ENCODE measurements at places on chromosomes 4 and X. TPM values are rescaled to one million over a fixed set of nuclear protein-coding genes. Genes with fewer than 3 reads are reported as not detected.

DNA sequence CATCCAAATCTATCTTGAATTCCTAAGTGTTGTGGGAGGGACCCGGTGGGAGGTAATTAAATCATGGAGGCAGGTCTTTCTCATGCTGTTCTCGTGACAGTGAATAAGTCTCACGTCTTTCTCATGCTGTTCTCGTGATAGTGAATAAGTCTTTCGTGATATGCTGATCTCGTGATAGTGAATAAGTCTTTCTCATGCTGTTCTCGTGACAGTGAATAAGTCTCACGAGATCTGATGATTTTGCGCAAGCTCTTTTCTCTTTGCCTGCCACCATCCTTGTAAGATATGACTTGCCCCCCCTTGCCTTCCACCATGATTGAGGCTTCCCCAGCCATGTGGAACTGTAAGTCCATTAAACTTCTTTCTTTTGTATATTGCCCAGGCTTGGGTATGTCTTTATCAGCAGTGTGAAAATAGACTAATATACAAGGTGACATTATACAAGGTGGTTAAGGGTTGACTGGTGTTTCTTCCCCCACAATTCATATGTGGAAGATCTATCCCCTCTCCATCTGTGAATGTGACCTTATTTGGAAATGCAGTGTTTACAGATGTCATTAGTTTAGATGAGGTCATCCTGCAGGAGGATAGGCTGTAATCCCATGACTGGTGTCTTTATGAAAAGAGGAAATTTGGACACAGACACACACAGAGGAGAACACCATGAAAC is 27.6 kb downstream of the ARSD start:
- DNase-seq = no peak

GRCh38 chr4:153809916-153810810 is 21.3 kb upstream of the SFRP2 start:
- no peak for DNase-seq

- DNase-seq = no peak
Measured at GRCh38 chrX:70386235-70386634, 36.9 kb upstream of the GDPD2 start.

DNA sequence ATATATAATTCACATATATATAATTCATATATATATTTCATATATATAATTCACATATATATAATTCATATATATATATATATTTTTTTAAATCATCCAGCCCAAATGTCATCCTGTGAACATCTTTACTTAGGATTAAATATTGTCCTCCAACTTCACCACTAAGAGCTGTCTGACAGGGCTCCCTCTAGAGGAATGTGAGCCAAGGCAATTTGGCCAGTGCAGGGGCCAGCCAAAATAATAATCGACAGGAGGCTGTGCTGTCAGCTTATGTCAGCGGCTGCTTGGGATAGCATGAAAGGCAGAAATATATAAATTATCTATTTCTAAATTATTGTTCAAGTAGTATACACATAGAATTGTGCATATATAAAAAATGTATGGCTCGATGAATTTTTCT is 29.5 kb downstream of the EGFL6 start:
- no peak for DNase-seq

DNA sequence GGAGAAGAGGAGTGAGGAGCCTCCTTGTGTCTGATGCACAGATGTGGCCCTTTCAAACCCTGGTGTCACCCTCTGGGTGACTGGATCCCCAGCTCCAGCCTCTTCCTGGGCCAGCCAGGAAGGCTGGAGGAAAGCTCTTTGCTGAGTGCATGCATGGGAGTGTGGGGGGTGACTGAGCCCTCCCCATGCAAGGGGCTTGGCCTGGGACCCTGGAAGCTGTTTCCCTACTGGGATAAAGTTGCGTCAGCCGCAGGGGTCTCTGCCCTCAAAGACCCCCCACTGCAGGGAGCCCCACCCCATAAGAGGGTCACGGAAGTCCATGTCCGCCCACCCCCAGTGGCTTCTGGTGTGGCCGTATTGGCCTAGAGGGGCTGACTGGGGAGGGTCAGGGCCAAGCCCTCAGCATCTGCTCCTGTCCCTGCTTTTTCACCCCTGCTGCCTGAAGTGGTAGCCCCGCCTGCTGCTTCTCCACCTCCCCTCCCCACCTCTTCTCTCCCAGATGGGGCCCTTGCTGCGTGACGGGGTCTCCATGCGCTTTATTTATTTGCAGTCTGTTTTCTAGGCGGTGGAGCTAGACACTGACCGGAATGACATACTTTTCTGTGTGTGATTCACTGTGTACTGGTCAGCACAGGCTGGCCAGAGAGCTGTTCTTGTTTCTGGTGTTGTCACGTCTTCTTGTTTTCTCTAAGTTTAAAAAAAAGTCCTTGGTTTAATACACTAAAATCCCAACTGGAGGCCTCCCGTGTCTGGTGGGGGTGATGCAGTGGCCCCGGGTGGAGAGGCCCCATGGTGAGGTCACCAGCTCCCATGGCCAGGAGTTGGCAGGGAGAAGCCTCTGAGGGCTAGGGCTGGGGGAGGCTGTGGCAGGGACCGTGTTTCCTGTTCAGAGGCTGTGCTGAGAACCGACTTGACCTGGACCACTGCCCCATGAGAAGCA is 3.6 kb downstream of the SMIM10L2A start:
- DNase-seq = peak; percentile 46

DNA sequence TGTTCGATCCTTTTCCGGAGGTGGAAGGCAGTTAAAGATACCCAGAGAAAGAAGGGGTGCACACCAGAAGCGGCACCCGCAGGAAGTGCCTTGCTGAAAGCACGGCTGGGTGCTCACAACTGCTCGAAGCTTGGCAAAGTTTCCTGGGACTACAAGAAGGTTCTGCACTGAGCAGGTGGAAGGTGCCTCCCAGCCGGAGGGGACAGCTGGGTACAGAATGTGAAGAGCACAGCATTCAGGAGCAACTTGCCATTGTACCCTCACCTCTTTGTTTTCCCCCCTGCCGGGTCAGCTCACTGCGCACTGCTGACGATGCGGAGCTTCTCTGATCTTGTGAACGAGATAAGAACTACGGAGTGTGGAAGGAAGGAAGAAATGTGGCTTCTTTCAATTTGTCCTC is 289.2 kb downstream of the FBXW7 start:
- no peak for DNase-seq

DNA sequence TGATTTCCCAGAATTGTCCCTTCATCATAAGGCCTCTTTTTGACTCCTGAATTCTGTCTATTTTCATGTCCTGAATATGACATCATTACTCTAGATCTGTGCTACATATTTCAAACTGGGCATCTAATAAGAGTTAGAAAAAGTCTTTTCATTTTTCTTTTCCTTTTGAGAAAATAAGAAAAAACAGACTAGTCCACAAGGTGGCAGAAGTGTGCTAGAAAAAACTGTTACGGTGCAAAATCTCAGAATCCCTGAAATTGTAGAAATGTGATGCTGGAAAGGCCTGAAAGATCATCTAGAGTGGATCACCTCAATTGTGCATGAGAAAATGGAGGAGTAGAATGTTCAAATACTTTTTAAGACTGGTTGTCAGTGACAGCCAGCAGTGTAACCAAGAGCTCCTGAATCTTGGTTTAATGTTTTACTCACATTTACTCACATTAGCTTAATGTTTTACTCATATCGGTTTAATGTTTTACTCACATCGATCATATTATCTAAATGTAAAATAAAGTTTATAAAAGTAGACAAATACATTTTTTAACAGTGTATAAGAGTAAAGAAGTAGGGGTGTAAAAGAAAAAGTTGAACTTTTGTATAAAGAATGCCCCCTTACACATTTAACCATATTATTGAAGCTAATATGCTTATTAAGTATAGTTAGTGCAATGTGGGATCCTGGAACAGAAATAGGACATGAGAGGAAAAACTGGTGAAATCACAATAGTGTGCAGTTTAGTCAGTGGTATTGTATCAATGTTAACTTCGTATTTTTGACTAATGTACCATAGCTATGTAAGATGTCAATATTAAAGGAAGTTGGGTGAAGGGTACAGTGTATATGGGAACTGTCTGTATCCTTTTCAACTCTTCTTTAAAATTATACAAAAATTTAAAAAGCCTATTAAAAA is 15.2 kb downstream of the ASB11 start:
- DNase-seq = no peak

DNA sequence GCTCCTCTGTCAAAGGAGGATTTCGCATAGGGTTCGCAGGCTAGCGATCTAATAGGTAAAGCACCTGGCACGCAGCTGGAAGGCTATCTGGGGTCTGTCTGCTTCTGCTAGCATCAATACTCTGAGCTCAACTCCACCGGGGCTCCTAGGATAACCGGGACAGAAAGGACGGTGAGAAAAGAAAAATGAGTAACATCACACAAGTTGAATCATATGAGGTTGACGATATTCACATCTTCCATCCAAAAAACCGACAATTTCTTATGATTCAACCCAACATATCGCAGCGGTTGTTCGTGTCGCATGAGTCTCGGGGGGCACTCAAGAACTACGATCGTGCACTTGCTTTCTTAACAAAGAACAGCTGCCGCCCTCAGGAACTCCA is 1.8 kb downstream of the PROM1 start:
- DNase-seq = no peak

- DNase-seq = no peak
Measured at GRCh38 chr4:181745933-181746625, 497.1 kb upstream of the TENM3 start.

DNA sequence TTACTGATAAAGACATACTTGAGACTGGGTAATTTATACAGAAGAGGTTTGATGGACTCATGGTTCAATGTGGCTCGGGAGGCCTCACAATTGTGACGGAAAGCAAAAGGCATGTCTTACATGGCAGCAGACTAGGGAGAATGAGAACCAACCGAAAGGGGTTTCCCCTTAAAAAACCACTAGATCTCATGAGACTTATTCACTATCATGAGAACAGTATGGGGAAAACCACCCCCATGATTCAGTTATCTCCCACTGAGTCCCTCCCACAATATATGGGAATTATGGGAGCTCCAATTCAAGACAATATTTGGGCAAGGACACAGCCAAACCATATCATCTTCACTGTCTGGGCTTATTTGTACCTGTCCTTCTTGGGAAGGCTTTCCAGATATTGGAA is 22.8 kb upstream of the MUC7 start:
- DNase-seq = no peak

GRCh38 chr4:15078682-15079642 is 76.7 kb downstream of the CPEB2 start:
- DNase-seq = no peak

GRCh38 chr4:177728361-177729152 is 286.3 kb upstream of the AGA start:
- no peak for DNase-seq

DNA sequence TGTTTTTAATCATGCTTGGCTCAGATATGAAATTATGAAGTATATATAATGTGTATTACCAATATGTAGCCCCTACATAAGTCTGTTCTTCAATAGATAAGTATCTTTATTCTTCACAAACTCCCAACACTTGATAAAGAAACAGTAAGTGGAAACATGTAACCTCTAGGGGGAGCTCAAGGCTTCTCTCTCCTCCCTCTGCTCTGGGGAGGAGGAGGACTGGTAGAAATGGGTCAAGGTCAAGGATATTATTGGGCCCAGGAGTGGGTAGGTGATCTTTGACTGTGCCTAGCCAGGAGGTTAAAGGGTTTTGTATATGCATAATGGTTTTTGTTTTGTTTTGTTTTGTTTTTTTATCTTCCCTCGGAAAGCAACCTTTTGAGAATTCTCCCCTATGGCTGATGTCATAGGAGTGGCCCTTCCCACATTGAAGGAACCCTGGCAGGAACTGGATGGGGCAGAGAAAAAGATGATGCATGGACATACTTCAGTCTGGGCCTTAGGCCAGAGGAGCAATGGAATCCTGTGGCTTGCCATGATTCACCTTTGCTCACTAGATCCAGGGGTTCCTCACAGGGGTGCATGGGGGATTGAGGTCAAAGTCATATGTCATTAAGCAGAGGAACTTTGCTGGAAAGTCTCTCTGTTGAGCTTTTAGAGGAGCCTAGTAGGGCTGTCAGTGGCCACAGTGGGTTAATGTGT is 460.3 kb downstream of the MID1IP1 start:
- no peak for DNase-seq

- no peak for DNase-seq
Measured at GRCh38 chr4:188168726-188169373, 29.6 kb downstream of the TRIML1 start.

- no peak for DNase-seq
Measured at GRCh38 chr4:140928880-140929279, 172.7 kb upstream of the TBC1D9 start.

GRCh38 chr4:147578051-147578476 is 39.1 kb upstream of the TMEM184C start:
- no peak for DNase-seq

- no peak for DNase-seq
Measured at GRCh38 chr4:27595571-27596360, 735.1 kb downstream of the STIM2 start.

DNA sequence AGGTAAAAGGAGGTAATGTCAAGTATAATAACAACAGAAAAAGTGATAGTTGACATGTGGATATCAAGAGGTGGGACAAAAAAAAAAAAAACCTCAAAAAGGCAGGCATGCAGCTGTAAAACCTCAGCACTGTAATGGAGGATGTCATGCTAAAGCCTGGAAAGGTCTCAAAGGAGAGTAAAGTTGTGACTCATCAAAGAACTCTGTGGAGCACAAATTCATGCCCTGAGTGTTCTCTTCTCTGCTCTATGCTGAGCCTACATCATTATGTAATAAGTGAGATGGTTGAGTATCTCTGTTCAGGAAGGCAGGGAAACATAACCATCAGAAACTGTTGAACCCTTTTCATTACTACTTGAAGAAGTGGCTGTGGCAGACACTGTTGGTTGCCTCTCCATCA is 597.8 kb downstream of the BCOR start:
- no peak for DNase-seq

DNA sequence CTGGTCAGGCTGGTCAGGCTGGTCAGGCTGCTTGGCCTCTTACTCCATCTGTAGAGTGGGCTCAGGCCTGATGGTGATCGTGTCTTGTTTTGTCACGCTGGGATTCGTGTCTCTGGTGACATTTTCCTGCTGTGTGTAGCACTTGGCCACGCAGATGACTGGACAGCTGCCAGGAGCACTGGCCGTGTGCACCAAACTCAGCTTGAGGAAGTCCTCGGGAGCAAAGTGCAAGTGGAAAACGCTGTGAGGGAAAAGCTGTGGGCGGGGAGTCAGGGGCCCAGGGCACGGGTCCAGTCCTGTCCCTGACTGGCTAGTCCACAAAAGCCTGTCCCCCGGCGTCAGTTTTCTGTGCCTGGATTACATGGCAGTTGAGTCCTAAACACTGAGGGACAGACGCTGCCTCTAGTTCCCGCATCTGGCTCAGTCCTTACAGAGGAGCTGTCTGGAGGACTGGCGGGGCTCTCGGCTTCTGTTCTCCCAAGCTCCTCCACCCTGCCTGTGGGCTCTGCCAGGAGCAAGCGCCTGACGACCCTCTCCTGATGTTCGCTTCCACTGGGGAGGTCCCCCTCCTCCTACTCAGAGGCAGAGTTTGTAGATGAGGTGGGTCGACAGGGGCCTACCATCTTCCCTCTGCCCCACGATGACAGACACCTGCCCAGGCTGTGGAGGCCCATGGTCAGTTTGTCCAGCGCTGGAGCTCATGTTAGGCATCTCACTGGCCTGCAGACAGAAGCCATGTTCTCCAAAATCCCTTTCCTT is 35.9 kb upstream of the GRPEL1 start:
- DNase-seq = peak; percentile 85

- DNase-seq = no peak
Measured at GRCh38 chrX:79138658-79139241, 5.7 kb upstream of the GPR174 start.

Gene FAM149A
- 8.0 TPM for total RNA-seq

Gene CETN2
- 11.8 TPM for total RNA-seq

Gene PPARGC1A
- 68.7 TPM for total RNA-seq

Gene SPRY1
- total RNA-seq = 104 TPM

Gene FHIP1A
- 46.7 TPM for total RNA-seq

Gene EOLA1
- total RNA-seq = 24.5 TPM

Gene CT55
- total RNA-seq = not detected

Gene SPANXN3
- not detected for total RNA-seq

Gene NUDT11
- total RNA-seq = 0.28 TPM

Gene XG
- total RNA-seq = 0.29 TPM

Gene NPNT
- total RNA-seq = 2.3 TPM
